ENCODE measurements at places on chromosomes 16 and 17. TPM values are rescaled to one million over a fixed set of nuclear protein-coding genes. Genes with fewer than 3 reads are reported as not detected.
A peak's percentile ranks its signal among the peaks of the same experiment; 100 is the strongest.

DNA sequence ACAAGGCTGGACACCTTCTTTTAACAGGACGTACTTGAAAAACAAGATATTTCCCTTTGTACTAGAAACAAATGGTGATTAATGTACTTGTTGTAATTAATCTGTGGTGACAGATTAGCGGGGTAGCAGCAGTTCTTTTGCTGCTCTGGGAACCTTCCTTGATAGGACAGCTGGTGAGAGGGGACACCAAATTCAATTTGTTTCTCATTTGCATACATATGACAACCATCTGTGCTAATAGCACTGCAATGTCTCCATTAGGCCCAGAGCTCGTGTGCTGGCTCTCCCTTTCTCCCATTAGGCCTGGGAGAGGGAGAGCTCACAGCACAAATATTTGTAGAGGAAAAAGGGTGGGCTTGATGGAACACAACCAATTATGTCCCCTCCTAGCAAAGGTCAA, 221.0 kb upstream of the HS3ST3A1 start:
- no peak for DNase-seq

- DNase-seq, result no peak
Observed at GRCh38 chr16:81521141-81521626, 76.6 kb downstream of the CMIP start.

DNA sequence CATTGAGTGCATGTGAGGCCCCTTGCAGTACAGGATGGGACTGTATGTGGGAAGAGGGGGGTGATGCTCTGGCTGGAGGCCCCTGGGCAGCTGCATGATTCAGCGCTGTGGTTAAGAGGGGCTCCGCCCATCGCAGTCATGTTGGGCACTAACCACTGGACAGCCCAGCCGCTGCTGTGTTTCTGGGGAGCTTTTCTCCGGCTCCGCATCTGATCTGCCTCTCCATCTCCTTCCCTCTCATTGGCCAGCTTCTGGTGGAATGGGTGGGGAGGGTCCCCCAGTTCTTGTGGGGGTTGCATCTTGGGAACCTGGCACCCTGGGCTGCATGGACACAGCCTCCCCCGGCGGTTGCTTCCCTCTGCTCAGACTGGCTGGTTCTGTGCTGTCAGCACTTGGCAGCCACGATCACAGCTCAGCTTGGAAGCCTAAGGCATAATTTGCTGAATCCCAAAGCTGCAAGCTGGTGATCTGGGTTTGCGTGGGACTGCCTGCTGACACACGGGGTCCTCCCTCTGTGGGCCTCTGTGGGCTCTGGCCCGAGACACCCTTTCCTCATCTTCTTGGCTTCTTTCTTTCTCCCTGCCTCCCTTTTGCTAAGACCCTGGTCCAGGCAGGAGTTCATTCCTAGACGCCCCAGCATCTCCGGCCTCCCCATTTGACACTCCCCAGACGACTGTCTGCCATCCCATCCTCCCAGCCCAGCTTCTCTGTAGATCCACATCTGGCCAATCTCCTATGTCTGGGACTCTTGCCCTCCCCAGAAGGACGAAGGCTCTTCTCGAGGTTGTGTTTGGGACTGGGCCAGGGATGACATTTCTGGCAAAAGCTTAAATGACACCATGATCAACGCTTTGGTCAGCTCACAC, 168.3 kb downstream of the SEC14L1 start:
- peak; percentile 74 for DNase-seq

DNA sequence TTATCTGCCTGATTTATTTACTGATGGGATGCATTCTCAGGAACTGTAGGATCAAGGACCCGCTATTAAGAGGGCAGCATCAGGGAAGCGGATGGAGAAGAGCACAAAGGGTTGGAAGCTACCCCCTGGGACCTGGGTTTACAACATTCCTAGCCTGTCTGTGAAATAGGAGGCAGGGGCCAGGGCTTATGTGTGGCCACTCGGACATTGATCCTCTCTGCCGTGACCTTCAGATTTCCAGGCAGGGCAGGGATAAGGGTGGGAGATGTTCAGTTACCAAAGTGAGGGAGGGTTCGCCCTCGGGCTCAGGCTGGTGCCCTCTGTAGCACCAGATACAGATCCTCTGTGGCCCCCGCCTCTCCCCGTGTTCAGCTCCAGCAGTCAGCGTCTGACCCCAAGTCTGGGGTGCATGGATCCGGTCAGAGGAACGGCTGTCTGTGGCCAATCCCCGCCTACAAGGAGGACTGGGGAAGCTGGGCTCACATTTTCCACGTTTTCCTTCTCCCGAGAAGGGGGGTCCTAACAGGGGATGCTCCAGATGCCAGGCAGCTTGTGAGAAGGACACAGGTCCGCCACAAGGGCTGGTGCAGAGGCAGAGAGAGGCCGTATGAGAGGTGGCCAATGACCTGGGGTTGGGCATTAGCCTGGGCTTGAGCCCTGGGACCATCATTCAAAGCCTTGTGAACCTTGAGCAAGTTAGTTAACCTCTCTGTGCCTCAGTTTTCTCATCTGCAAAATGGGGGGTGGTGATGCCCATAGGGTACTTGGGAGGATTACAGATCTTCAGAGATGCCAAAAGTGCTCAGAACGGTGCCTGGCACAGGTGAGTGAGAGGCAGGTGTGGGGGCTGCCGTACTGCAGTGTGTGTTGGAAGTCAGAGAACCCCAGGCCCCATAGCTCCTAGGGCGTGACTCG, 48.3 kb downstream of the ATP2C2 start:
- no peak for DNase-seq

GRCh38 chr17:64998436-64999190, 57.9 kb downstream of the GNA13 start:
- no peak for DNase-seq

SLC13A2 gene
- total RNA-seq, result not detected

GRCh38 chr16:11552440-11552839, 34.3 kb downstream of the LITAF start:
- DNase-seq, result no peak

PAFAH1B1 gene
- total RNA-seq, result 89.2 TPM

DNA sequence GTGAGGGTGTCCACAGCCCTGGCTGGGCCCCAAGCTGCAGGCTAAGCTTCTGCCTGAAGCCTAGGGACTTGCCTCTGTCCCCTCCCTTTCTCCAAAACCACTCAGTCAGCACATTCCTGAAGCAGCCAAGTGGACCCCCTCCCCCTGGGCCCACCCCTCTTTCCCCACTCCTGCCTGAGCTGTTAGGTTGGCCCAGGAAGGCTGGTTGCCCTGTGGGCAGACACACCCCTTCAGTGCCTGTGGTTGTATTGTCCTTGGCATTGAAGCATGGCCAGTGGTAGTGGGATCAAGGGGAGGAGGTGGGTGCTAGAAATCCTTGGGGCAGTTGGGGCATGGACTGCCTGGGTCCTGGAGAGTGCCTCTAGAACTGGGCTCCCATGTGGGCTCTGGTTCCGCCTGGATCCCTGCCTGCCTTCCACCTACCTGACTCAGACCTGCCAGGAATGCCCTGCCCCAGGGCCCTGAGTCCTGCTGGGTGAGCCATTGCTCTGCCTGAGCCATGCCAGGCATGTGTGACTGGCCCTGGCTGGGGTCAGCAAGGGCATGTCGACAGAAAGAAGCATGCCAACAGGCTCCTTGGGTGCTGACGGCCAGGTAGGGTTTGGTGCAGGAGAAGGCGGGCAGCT, 2.1 kb downstream of the TRAF4 start:
- DNase-seq, result no peak

DLX4 gene
- 0.06 TPM for total RNA-seq

FBXW10B gene
- total RNA-seq, result 0.83 TPM

GRCh38 chr17:2595716-2596115, 2.3 kb downstream of the PAFAH1B1 start:
- DNase-seq, result peak; percentile 6

- DNase-seq, result peak; percentile 80
Observed at GRCh38 chr17:81923302-81924260, 4.0 kb downstream of the MAFG start.

GRCh38 chr16:89924925-89925307, 1.8 kb downstream of the TUBB3 start:
- DNase-seq, result no peak

DNA sequence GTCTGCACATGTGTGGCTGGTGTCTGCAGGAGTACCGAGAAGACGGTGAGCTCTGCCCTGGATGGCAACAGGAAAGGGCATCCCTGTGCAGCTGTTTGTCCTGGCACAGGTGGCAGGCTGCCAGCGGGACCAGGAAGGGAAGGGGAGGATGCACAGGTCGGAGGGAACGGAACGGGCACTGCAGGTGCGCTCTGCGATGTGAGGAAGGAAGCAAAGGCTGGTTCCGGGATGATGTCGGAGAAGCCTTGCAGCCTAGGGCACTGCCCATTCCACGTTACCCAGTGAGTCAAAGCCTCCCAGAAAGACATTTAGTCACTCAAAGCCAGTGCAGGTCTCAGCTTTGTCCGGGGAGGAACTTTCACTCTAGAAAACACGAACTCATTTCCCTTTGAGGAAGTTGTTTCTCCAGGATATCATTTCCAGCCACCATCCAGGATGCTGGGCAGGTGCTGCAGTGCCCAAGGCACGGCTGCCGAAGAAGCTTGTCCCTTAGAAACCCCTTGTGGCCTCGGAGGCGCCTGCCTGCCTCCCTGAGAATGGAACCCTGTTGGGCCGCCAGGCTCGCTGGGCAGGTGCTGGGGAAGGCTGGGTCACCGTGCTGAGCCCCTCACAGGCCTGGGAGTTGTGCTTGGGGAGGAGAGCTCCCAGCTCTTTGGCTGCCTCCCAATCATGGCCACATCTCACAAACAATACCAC, 4.5 kb upstream of the TMEM235 start:
- peak; percentile 26 for DNase-seq

DNA sequence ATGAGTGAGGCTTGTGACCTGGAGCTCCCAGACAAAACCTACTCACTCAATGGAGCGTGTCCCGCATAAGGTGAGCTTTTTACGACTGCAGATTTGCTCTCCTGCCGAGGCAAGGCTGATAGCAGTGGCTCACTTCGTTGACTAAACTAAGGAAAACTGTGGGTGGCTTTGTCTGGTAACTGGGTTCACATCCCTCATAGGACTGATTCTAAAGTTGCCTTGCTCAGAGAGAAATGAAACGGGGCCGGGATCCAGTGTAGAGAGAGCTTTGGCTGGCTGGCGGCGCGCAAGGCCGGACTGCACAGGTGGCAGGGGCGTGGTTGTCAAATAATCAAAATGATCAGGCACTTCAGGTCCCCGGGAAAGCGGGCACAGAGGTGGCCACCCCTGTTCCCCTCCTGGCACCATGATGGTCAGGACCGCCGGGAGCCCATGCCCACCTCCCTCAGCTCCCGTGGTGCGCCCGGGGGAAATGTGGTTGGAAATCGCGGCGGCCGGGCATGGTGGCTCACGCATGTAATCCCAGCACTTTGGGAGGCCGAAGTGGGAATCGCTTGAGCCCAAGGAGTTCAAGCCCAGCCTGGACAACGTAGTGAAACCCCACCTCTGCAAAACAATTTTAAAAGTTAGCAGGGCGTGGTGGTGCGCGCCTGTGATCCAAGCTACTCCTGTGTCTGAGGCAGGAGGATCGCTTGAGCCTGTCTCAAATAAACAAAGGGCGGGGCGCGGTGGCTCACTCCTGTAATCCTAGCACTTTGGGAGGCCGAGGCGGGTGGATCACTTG, 26.6 kb upstream of the OR1F1 start:
- no peak for DNase-seq

HSD3B7 gene
- total RNA-seq, result 143 TPM

CDRT15 gene
- not detected for total RNA-seq

DNA sequence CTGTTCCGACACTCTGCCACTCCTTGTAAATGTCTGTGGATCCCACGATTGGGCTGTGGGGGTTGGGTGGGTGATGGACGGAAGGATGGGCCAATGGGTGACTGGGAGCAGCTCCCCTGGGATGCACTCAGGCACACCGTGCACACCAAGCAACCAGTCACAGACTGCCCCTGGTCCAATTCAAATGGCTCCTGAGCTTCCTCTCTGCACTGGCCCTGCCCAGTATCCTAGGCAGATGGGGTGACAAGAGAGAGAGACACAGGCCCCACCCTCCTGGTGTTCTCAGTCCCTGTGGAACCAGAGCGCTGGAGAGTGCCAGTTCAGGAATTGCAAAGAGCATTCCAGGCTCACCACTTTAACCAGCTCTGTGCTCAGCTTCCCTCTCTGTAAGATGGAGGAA, 32.8 kb downstream of the BEAN1 start:
- DNase-seq, result no peak

- DNase-seq, result no peak
Observed at GRCh38 chr17:71580220-71580619, 540.6 kb upstream of the SOX9 start.

- no peak for DNase-seq
Observed at GRCh38 chr16:74729783-74730683, 29.4 kb upstream of the MLKL start.

GRCh38 chr17:45752246-45752645, 31.9 kb upstream of the CRHR1 start:
- DNase-seq, result no peak

- DNase-seq, result no peak
Observed at GRCh38 chr17:47792979-47793378, 28.6 kb downstream of the OSBPL7 start.

- no peak for DNase-seq
Observed at GRCh38 chr17:16873174-16874035, 98.5 kb downstream of the TNFRSF13B start.

- DNase-seq, result peak; percentile 99
Observed at GRCh38 chr17:72388765-72389473, 268.1 kb downstream of the SOX9 start.

GRCh38 chr17:74201250-74201649, 2.2 kb upstream of the RPL38 start:
- peak; percentile 79 for DNase-seq

IRX3 gene
- 84.1 TPM for total RNA-seq

GRCh38 chr16:74868501-74868900, 93.9 kb upstream of the FA2H start:
- peak; percentile 16 for DNase-seq

DNA sequence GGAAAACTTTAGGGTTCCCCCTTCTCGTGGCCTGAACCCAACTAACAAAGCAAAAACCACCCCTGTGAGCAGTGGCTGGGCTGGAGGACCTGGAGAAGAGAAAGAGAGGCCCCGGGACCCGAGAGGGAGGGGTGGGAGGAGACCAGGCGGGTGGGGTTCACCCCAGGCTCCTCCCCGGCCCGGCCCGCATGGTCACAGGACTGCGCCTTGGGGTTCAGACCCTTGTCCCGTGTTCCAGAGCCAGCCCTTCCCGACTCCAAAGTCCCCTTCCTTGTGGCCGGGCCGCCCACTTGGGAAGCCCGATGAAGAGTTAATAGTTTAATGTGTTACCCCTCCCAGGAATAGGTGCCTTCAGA, 852 bp downstream of the MARVELD3 start:
- DNase-seq, result no peak

- DNase-seq, result no peak
Observed at GRCh38 chr17:10549096-10549842, at the start of gene MYH2. Gene MYH2, minus strand, starts transcription at chr17:10549658. Its CDS starts 1,738 bp downstream, at chr17:10547920.

Data from LHCN-M2 (cell line).